Activated effector memory CD4-positive, alpha-beta T cell treated with Interleukin-2 at 50 U/mL for 16 hours (primary cell): ENCODE measurements at places on chromosomes 3 and 15.

- DNase-seq, result no peak
Measured at GRCh38 chr3:155747946-155748290, 3.0 kb upstream of the PLCH1 start.

DNA sequence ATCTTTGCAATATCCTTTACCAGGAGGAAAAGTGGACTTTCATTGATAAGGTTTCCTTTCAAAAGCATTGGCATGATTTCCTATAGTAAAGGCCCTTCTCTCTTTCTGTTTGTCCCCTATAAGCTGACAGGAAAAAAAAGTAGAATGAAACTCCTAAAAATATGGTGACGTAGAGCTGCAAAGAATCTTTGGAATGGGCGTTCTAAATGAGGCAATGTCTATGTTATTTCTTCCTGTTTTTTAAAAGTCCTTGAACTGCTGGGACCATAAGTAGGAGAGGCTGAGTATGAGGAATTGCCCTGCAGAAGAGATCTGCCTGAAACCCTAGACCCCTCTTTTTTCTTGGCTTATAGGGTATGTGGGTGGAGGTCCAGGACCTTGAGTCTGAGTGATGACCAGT is 17.2 kb downstream of the ST3GAL6 start:
- no peak for DNase-seq

DNA sequence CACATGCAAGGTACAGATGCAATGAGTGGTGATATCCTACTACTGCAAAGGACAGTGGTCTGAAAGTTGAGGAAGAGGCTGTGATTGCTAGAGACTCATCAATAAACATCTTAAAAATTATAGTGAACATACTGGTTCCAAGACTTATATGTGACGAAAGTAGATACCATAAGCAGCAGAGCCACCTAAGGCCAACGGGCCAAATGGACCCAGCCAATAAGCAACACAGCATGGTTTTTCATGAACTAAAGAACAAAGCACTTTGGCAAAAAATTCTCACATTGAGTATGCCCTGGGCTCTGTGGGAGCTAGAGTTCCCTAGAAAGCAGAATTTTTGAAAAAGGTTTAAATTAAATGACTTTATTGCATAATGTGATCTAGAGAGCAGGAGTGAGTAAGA is 272.1 kb downstream of the SI start:
- no peak for DNase-seq

DNA sequence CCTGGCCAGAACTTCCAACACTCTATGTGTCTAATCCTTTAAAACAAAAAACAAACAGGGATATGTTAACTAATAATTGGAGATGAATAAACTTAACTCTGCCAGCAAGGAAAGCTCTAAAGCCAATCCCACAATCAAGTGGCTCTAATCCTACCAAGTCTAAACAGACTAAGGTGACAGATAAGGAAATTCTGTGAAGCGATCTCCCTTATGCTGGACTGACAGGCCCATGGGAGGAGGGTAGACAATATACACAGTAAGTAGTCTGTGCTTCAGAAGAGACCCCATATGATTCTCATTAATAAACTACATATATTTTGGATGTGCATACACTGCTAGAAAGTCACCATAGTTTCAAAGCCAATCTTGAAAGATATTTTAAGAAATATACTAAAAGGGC is 10.1 kb downstream of the VPS13C start:
- no peak for DNase-seq

DNA sequence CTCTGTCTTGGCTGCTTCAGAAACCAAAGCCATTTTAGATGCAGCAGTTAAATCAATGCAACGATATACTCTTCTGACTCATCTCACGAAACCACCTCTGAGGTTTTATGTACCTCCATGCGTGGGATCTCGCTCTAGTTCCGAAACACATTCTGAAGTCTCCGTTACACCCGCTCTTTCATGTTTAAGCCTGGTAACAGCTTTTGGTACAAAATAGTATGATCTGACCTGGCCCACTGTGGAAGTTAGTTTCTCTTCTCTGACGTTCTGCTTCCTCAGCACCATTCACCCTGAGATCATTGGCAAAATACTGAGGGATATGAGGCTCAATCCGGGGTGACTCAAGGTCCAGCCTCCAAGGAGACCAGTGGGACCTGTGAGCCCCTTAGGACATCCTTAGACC is 121.9 kb downstream of the TMEM266 start:
- no peak for DNase-seq
